ENCODE measurements at places on chromosomes 11 and 22. TPM values are rescaled to one million over a fixed set of nuclear protein-coding genes. Genes with fewer than 3 reads are reported as not detected.
A peak's percentile ranks its signal among the peaks of the same experiment; 100 is the strongest.

GRCh38 chr11:125164422-125165110 is at the start of gene PKNOX2:
Gene PKNOX2, plus strand, starts transcription at chr11:125164751. Its CDS starts 186,555 bp downstream, at chr11:125351306.
- peak; percentile 85 for DNase-seq

The SERPING1 gene
- total RNA-seq = 1,015 TPM

The ADAMTS8 gene
- 64.9 TPM for total RNA-seq

- DNase-seq = no peak
Observed at GRCh38 chr11:92751594-92751993, 217.9 kb upstream of the MTNR1B start.

The LRP4 gene
- 8.6 TPM for total RNA-seq

GRCh38 chr11:1992111-1992510 is 5.5 kb downstream of the H19 start:
- DNase-seq = peak; percentile 25

The CLMP gene
- total RNA-seq = 107 TPM

- DNase-seq = no peak
Observed at GRCh38 chr11:15195454-15196200, 80.9 kb downstream of the INSC start.

GRCh38 chr11:32426192-32426591 is 9.1 kb downstream of the WT1 start:
- DNase-seq = no peak

The OR51B2 gene
- total RNA-seq = not detected

DNA sequence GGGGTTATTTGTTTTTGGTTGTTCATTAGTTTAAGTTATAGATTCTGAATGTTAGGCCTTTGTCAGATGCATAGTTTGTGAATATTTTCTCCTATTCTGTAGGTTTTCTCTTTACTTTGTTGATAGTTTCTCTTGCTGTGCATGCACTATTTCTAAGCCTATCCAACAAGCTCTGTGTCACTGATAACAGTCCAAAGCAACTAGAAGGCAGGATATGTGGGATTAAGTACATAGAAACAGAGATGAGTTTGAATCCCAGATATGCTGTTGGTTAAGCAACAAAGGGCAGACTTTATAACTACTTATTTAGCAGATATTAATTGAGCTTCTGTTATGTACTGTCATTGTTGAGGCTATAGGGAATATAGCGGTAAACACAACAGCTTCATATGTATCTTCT is 390.4 kb downstream of the INSC start:
- no peak for DNase-seq

The ELMOD1 gene
- total RNA-seq = 0.33 TPM

DNA sequence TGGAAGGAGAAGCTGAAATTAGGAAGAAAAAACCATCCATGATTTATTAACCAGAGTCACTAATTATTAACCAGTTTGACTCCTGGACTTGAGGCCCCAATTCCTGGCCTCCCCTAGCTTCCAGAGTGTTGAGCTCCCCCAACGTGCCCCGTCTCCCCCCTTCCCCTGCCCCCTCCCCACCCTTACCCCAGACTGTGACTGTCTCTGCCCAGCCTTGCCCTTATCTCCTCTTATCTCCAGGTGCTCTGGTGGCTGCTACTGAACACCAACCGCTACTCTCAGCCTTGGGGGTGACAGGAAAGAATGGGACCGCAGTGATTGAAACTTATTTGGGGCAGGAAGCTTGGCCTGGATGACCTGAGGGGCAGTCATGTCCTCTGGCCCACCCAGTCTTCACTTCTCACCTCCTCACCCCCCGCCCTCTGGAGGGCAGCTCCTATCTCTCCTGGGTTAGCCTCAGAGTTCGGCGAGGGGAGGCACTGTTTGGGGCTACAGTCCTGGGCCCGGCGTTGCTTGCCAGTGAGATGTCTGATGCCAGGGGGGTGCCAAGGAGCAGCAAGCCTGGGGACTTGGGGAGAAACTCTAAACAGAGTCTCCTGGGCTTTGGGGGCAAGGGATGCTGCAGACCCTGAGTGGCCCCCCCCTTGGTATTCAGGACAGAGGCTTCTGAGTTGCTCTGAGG is 15.5 kb downstream of the NECTIN1 start:
- no peak for DNase-seq

The OR51B5 gene
- total RNA-seq = 1.2 TPM

The RDX gene
- 144 TPM for total RNA-seq

DNA sequence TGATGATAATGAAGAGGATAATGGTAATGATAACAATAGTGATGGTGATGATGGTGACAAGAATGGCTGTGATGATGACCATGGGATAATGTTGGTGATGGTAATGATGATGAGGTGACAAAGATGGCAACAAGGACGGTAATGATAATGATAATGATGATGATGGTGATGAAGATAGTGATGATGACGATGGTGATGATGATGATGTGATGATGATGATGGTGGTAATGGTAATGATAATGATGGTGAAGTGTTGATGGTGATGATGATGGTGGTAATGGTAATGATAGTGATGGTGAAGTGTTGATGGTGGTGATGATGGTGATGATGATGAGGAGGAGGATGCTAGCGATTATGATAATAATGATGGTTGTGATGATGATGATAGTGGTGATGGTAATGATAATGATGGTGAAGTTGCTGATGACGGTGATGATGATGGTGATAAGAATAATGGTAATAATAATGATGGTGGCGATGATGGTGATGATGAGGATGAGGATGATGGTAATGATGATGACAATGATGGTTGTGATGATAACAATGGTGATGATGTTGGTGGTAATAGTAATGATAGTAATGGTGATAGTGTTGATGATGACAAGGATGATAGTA is 54.7 kb upstream of the OPCML start:
- DNase-seq = no peak

- no peak for DNase-seq
Observed at GRCh38 chr11:59263225-59263894, 50.6 kb upstream of the MPEG1 start.

DNA sequence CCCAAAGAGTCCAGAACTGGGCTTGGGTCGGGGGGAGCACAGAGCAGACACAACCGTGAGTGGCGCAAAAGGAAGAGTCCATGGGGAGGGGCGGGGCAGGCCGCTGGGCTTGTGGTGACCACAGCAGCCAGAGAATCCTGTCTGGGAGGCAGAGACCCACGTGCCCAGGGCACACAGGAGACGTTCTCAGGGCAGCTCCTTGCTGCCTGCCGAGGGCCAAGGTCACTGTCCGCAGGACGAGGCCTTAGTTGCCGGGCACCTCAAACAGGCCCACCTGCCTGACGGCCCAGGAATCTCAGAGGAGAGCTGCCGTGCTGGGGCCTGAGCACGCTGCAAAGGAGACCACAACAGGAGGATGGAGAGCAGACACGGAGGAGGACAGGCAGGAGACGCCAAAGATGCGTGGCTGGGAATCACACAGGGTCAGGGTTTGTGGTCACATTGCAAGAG is 87.8 kb downstream of the MYEOV start:
- DNase-seq = no peak

- DNase-seq = peak; percentile 71
Observed at GRCh38 chr11:66543263-66544107, 2.4 kb downstream of the ZDHHC24 start.

DNA sequence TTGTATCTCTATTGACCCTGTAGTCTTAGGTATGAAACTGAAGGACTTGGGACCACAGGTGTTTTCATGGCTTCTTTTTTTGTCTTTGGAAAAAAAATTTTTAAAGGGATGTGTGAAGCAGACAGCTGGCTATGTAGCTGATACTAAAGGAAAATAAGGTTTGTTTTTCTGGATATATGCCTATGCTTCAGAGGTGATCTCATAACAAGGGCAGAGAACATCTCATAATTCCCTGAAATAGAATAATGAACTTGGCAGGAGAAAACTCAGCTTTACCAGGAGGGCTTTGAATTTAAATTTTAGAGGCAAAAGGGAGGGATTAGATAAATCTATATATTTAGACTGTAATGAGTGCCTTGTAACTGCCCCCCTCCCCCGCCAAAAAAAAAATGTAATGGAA is 714.9 kb downstream of the OPCML start:
- no peak for DNase-seq

- no peak for DNase-seq
Observed at GRCh38 chr11:76678321-76678720, 7.8 kb upstream of the LRRC32 start.

DNA sequence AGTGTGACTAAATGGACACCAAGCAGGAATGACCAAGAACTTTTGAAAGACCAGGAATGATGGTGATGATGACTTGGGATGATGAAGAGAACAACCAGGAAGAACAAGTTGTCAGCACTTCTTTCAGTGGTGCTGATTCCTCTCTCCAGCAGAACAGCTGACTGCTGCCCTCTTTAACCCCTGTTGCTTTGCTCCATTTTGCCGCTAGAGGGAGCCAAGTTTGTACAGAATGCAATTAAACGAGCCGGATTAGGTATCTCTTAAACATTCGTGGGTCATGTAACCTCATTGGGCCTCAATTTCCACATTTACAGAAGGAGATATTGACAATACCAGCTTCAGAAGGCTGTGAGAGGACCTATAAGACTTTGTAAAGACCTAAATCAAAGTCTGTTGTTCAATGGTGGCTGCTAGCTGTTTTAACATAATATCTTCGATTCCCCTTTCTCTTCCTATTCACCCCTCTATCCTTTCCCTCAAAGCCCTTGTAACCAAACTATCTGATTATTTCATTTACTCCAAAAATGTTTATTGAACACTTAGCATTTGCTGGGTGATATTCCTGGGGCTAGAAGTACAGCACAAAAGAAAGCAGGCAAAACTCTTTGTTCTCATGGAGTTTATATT is 1.9 kb downstream of the OR4S1 start:
- peak; percentile 49 for DNase-seq

The GAS2 gene
- 2.1 TPM for total RNA-seq

The INS gene
- total RNA-seq = 2.1 TPM

The ART1 gene
- not detected for total RNA-seq

GRCh38 chr22:27756212-27756660 is 45.3 kb downstream of the MN1 start:
- no peak for DNase-seq

DNA sequence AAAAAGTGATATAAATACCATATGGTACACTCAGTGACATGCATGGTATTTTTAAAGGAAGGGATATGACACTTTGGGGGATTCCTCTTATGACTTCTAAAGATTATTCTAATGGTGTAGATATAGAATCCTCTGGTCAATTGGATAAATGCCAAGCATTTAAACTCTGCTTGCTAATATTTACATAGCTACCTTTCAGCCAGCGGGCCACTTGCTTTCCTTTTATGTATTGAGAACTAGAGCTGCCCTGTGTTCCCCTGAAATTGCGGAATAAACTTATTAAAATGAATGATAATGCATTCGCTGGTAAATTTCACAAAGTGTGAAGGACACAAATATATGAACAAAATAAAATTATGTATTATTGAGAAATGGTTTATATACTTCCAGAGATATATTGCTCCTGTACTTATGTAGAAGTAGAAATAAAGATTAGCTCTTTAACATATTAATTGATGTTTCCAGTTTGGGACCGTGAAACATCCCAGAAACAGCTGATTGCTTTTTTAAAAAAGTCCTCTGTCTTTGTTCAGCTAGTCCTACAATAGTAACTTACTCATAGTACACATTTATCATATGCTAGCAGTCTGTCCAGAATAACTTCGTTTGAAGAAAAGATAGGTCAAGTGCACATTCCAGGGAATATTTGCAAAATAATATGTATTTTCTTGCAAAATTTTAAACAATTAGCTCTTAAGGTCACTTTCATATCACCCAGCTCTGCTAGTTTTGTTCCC is 40.1 kb upstream of the CARD18 start:
- no peak for DNase-seq

The TEX54 gene
- not detected for total RNA-seq

The MMP7 gene
- 2.2 TPM for total RNA-seq

DNA sequence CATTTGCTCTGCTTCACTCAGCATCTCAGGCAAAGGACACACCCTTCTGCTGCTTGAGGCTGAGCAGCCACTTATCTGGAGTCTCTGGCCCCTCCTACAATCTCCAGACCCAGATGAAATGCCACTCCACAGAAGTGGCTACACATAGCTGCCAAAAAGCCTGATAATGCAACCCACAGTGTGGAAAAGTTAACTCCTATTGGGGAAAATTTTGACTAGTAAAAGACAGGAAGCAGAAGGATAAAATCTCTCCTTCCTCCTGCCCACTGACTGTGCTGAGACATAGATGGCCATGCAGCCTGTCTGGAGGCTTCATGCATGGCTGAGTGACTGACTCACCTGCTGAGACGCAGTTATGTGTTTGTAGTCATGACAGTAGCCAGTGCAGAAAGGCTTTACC is 92.3 kb upstream of the TEAD1 start:
- no peak for DNase-seq

DNA sequence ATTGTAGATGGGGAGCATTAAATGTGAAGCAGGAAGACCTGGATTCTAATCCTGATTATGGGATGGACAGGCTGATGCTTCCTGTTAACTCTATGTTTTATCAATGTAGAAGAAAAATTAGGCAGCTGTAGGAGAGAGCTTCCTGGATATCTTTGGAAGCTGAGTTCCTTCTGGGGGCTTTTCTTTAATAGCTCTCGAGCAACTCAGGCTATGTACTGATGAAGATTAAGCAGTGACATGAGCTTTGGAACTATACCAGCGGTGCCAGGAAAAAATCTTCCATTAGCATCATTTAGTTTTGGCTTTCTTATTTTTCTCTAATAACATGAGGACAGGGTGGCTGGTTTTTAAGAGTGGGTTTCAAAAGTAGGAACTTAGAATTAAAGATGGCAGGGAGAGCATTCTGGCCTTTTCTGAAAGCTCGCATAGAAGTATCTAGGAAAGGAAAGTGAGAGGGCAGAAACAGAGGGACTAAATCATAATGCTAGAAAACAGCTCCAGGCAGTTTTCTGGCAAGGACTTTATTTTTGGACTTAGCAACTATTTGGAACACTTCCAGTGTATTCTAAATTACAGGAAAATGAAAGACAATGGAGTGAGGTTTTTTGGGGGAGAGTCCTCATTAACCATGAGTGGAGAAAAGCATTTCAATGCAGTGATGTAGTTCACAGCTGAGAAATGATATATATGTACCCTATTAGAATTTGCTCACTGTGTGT is 69.2 kb upstream of the RRM1 start:
- no peak for DNase-seq

DNA sequence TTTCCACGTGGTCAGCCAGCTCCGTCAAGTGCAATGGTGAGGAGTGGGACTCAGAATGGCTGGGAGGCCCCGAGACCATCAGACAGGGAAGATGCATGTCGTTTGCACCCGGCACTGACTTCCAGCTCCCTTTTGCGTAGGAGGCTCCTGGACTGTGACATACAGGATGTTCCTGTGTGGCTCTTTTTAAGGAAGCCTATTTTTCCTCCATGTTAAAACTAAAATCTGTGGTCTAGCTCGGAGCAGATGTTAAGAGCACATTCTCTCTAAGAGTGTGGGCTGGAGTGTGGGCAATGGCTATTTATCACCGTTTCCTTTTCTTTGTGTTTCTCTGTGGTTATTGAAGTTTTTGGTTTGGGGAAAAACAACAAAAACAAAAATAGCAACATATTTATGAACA is 40.9 kb upstream of the AMPD3 start:
- DNase-seq = peak; percentile 63

DNA sequence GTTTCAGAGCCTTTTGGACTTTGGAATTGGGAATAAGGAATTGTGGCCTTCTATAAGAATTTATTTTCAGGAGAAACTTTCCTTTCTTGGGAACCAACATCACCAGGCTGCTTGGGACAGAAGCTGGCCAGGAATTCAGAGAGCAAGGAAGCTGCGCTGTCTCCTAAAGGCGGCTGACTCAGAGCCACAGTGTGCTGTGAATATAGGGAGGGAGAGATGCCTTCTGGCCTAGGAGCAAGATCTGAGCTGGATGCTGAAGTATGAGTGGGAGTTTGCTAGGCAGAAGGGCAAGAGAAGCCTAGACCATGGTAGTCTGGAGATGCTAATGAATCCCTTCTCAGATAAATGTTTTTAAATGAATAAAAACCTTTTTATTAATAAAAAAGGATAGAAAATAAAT is 213.7 kb upstream of the TBCEL start:
- DNase-seq = no peak

- no peak for DNase-seq
Observed at GRCh38 chr11:89177691-89178231, at the start of gene TYR. Gene TYR, plus strand, starts transcription at chr11:89177875. Its CDS starts 79 bp downstream, at chr11:89177954.

Measured in aorta (tissue), 5 donors.